GM03348 (cell line): ENCODE measurements at places on chromosomes 16 and 17.
A peak's percentile ranks its signal among the peaks of the same experiment; 100 is the strongest.

DNA sequence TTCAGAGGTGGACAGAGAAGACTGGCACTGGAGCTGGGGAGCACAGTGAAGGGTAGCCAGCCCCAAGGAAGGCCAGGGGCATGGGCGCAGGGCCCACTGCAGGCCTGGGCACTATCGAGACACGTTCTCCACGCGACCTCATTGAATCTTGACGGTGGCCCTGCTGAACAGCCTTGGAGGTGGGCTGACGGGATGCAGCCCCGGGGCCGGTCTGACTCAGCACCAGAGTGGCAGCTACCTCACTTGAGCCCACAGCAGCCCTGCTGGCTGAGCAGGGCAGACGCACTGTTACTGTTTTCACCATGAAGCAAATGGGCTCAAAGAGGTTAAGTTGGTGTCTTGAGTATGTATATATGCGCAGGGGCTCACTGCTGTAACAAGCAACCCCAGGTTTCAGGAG, 78.8 kb upstream of the FOXF1 start:
- DNase-seq = no peak

DNA sequence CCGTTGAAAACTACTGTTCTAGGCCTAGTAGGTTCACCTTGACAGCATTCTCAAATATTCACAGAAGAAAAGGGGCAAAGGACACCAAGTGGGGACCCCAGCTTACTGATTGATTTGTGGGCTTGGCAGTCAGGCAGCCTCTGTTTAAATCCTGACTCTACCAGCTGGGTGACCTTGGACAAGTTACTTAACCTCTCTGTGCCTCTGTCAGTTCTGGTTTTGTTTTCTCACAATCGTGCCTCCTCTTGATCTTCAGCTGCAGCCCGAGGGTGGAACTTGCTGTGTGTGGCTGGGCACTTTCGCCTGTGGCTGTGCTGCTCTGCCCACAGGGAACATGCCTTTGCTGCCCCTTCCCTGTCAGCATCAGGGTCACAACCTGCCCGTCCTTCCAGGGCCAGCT, 17.8 kb downstream of the RAP1GAP2 start:
- no peak for DNase-seq

DNA sequence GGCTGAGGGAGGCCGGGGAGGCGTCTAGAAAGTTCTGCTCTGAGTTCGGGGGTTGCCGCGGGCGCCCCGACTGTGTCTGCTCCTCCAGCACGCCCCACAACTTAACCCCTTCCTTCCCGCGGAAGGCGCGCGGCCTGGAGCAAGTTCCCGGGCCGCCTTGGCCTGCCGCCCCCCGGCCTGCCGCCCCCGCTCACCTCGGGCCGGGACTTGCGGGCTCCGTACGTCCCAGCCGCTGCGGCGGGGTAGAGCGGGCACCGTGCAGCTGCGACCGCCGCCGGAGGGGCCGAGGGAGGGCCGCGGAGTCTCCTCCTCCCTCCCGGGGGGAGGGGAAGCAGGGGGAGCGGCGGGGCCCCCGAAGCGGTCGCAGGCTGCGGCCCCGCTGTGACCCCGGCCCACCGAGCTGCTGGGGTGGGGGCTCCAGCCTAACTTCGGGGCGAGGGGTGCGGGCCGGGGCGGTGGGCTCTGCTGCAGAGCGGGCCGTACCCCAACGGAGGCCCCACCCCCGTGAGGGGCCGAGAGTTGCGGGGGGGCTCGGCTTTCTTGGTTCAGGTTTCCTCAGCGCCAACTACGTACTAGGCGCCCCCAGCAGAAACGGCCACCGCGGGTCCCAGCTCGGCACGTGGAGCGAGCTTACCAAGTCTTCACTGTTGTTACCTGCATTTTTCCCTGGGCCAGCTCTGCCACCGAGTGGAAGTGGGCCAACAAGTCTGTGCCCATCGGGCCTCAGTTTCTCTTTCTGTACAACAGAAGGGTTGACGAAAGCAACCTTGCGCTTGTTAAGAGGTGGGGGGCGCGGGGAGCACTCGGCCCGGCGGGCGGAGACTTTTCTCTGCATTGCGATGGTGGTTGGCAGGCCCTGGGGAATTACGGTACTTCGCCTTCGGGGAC, at the start of gene CCDC102A:
TSS of gene CCDC102A (minus strand) at position 266 of the 888 bp plus-strand sequence. CDS start 7,394 bp downstream, outside the sequence.
- DNase-seq = peak; percentile 84

DNA sequence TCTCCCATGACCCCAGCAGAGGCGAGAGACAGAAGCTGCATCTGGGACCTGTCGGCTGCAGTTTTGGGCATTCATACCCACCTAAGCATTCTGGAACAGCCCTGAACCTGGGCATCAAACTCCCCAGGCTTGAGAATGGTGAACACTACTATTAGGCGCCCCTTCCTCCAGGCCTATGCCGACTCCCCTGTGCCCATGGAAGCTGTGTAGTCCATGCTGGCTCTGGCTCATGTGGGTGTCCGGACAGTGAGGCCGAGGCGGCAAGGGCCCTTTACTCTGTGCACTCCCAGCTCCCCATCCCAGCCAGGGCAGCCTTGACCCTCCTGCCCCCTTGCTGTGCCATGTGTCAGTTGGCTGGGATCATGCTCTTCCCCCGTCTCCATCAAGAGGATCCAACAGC, 89.0 kb upstream of the TOB1 start:
- no peak for DNase-seq

GRCh38 chr17:45018514-45018847, 33.0 kb downstream of the DCAKD start:
- no peak for DNase-seq

- DNase-seq = no peak
These were observed 26.2 kb upstream of the ZNF652 start for GRCh38 chr17:49388290-49388640.

DNA sequence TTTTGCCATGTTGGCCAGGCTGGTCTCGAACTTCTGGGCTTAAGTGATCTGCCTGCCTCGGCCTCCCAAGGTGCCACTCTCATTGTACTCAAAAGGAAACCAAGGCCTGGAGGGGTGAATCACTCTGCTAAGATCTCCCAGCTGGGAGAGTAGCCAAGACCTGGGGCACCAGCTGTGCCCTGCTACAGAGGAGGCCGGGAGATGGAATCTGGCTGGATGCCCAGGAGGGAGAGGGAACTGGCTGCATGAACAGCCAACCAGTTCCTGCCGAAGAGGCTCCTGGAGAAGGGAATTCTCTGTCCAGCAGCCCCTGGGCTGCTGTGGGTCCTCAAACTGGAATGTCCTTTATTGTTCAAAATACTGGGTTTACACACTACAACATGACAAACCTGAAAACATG, 238.7 kb upstream of the CIBAR2 start:
- peak; percentile 89 for DNase-seq

- DNase-seq = no peak
These were observed 43.8 kb downstream of the PSME3IP1 start for GRCh38 chr16:57141822-57142631.
